ENCODE measurements at places on chromosomes 16 and 17.

GRCh38 chr17:60729854-60730253, 52.2 kb downstream of the BCAS3 start:
- no peak for DNase-seq

DNA sequence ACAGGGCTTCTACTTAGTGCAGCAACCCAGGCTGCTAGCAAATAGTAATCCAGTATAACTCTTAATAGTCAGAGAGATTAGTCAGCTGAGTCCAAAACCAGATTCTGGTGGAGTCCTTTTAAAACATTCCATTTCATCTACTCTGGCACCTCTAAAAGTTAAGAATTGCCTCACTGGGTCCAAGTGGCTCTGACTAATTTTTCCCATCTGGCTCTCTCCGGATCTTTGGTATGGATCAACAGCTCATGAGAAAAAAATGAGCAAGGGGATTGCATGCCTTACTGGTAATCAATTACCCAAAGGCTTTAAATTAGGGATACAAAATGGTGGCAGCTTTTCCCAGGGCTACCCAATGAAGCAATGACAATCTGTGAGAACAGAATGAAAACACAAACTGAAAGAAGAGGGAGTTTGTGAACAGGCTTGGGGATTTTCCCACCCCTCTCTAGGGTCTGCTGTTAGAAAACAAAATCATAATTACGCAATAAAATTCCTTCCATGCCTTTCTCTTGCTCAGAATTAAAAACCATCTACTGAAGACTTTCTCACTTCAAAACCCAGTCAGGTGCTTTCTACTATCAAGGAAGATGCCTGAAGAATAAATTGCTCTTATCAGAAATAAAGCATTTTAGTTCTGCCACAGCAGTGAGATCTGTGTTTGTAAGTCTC, 84.6 kb upstream of the PMFBP1 start:
- no peak for DNase-seq

- no peak for DNase-seq
Observed at GRCh38 chr17:61555127-61555566, 35.9 kb downstream of the NACA2 start.

DNA sequence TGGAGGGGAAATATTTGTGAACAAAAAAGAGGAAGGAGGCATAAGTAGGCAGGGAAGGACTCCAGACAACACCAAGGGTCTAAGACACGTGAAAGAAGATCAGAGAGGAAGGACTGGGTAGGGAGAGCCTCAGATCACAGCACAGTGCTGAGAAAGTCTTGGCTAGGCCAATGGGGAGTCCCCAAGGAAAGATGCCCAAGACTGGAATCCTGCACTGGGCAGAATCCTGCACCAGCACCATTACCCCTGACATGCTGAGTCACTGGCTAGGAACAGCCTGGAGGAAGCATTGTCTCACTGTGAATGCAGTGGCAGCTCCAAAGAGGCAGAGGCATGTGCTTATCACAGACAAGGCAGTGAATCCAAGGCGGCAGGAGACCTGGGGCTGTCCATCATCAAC, 19.2 kb downstream of the CLEC19A start:
- no peak for DNase-seq

GRCh38 chr17:82457929-82458178, 687 bp upstream of the NARF start:
- DNase-seq = no peak

GRCh38 chr17:17824119-17824782, 12.5 kb downstream of the SREBF1 start:
- DNase-seq = no peak

GRCh38 chr17:75146592-75146991, 7.7 kb downstream of the JPT1 start:
- no peak for DNase-seq

- no peak for DNase-seq
Observed at GRCh38 chr16:12235110-12235509, 258.6 kb downstream of the SNX29 start.

DNA sequence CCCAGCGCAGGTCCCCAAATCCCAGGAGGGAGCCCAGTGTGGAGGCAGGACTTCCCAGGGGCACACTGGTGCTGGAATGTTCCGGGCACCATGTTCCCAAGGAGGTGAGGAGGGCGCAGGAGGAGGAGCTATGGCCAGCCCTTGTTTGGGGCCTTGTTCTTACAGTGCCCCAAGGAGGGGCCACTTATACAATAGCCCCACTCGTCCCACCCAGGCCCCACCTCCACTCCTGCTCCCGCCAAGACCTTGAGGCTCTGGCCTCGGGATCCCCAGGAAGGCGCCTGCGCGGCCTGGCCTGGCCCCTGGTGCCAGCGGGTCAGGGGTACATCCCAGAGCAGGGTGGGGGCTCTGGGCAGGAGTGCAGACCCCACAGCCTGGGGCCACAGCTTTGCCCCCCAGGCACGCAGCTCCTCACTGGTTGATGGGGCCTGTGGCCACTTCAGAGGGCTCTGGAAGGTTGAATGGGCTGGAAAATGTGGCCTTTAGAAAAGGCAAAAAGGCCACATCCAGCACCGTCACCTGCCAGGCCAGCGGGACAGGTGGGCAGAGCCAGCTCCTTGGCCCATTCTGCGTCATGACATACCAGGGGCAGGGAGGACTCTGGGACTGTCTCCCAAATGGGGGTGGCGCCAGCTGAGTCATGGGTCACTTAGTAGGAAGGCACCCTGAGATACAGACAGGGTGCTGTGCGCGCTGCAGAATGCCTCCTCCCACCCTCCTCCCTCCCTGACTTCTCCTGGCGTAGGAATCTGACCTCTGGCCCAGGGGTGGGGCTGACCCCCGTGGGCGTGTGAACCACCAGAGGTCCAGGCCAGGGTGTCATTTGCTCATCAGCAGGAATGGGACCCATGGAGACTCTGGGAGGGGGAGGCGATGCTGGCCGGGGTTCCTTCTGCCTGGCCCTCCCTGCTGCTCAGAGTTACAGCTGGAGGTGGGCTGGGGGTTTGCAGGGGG, 32.3 kb upstream of the PVALEF start:
- no peak for DNase-seq
